CD8-positive, alpha-beta memory T cell (primary cell): ENCODE measurements at places on chromosomes 3 and 15. TPM values are rescaled to one million over a fixed set of nuclear protein-coding genes. Genes with fewer than 3 reads are reported as not detected.

The CCR9 gene
- 8.3 TPM for total RNA-seq

The RNU5B-1 gene
- not detected for total RNA-seq

The FBXO40 gene
- total RNA-seq: not detected

The KLHL6 gene
- 31.0 TPM for total RNA-seq

The LRRC3B gene
- total RNA-seq: not detected

The ESYT3 gene
- total RNA-seq: 0.07 TPM

The TRAK1 gene
- total RNA-seq: 19.7 TPM

The A4GNT gene
- not detected for total RNA-seq

The LMOD3 gene
- total RNA-seq: not detected

The LINGO1 gene
- not detected for total RNA-seq

The DAZL gene
- total RNA-seq: 0.18 TPM

The SPRED1 gene
- total RNA-seq: 1.4 TPM

The FGD5 gene
- total RNA-seq: not detected

The ANKRD34C gene
- not detected for total RNA-seq

The CHDH gene
- total RNA-seq: 0.42 TPM

The MLF1 gene
- 4.0 TPM for total RNA-seq

The SPINK8 gene
- not detected for total RNA-seq

The CRYGS gene
- total RNA-seq: 3.0 TPM

The ASB7 gene
- 14.9 TPM for total RNA-seq

The UCN2 gene
- total RNA-seq: not detected

The C3orf20 gene
- 0.18 TPM for total RNA-seq

The NANOGP8 gene
- total RNA-seq: not detected

The CLRN1 gene
- not detected for total RNA-seq

The TRH gene
- not detected for total RNA-seq

The OR5H6 gene
- total RNA-seq: not detected
